ENCODE measurements at places on chromosomes 11 and 22.

DNA sequence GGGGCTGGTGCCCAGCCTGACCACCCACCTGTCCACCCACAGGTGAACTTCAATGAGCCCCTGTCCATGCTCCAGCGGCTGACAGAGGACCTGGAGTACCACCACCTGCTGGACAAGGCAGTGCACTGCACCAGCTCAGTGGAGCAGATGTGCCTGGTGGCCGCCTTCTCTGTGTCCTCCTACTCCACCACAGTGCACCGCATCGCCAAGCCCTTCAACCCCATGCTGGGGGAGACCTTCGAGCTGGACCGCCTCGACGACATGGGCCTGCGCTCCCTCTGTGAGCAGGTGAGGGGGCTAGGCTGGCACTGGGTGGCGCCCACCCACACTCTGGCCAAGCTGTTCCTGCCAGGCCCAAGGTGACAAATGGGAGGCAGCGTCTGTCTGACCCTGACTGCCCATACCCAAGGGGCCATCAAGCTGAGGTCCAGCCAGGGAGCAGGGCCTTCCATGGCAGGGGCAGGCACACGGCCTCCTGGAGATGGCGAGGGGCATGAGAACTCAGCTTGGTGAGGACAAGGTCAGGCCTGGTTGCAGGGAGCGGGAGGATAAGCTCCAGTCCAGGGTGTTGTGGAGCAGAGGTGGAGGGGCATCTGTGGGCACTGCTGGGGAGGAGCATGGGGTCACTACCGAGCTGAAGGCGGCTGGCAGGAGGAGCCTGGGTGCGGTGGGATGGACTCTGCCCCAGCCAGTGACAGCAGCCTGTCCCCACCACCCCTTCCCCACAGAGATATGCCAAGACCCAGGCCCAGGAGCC lies 77.7 kb downstream of the MORC2 start:
- peak; percentile 78 for DNase-seq

DNA sequence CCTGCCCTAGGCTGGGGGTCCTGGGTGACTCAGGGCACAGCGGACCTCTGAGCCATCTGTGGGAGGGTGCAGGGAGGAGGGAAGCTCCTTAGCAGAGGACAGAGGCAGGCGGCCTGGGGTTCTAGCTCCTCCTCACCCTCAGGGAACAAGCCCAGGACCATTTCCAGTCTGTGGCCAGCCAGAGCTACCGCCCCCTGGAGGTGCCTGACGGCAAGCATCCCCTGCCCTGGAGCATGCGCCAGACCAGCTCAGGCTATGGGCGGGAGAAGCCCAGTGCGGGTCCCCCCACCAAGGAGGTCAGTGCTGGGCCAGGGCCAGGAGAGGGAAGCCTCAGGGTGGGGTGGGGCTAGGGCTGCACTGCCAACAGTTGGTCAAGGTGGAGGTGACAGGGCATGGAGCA lies 26.0 kb upstream of the LRRC10B start:
- peak; percentile 57 for DNase-seq

DNA sequence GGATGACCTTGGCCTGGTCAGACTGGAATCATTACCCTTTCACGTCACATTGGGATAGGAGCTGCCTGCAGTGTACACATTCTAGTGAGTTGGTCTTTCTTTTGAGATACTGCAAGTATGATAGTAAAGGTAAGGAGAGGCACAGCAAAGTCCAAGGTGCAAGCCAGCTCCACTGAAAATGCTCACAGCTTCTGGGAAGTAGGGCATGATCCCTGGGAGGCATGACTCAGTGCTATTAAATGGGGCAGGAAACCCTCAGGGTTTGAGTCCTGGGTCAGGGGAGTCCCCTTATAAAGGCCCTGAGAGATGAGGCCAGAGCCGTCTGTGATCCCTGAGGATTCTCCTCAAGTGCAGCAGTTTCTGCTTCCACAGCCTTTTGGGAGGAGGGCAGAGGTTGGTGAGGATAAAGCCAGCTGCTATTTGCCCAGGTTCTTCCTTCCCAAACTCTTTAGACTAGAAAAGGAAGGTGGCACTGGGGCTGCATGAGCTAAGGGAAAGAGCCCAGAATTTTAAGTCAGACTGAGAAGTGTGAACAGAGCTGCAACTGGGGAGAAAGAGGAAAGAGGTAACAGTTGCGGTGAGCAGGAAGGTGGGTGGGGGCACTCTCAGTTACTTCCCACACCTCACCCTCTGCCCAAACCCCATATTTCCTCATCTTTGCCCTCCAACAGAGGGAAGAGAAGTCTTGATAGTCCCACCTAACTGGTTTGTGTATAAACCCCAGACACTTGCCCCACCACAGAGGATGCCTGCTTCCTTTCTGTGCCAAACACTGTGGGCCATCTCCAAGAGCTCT lies 14.4 kb upstream of the OR52K1 start:
- no peak for DNase-seq

DNA sequence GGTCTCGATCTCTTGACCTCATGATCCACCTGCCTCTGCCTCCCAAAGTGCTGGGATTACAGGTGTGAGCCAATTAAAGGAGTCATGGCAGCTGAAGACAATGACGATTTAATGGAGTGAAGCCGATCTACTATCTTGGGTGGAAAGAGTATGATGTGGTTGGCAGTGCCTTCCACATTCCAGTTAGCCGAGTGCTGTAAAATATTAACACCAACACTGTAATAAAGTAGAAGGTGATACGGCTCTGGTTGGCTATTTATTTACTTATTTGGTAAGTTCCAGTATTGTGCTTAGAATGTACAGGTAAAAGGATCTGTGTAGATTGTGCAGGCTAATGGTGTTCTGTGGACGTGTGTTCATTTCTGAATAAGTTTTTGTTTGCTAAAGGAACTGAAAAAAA lies 149.6 kb upstream of the MTMR2 start:
- DNase-seq = no peak

DNA sequence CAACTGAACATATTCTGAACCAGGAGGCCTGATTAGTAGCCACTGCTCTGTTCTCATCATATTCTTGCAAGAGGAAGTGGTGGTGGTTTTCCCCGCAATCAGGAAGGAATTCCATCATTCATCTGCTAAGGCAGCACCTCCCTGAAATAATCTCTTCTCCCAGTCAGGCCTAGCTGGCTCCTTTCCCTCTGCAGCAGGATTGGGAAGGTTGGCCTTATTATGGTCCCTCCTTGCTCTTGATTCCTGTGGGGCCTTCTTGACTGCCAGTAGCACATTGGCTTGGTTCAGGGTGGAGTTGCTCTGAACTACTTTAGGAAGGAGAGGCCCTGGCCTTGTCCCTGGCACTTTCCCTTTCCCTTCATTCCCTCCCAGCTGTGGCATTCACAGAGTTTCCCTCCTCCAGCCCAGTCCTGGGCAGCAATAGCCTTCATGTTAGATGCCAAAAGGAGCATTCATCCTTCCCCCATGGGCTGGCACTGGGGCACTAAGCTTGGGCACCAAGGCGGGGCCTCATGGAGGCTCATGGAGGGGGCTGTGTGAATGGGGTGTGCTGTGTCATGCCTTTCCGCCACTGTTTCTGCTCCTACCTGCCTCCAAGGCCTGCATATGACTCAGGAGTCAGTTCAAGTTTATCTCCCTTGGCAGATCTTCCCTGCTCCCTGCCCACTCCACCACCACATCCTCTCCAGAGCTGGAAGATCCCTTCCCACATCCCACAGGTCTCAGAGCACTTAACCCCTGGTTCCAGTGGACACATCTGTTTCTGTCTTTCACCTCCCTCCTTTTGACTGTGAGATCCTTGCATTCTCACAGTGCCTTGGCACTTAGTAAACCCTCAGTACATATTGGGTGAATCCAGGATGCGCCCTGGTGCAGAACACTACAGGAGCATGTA lies 27.6 kb upstream of the CD44 start:
- DNase-seq = peak; percentile 46

Data from AG08396 (cell line).